ENCODE measurements at places on chromosomes 16 and 17. TPM values are rescaled to one million over a fixed set of nuclear protein-coding genes. Genes with fewer than 3 reads are reported as not detected.

The AANAT gene
- polyA plus RNA-seq = not detected

The SLC47A1 gene
- polyA plus RNA-seq = 94.8 TPM

The CCL15 gene
- 22.2 TPM for polyA plus RNA-seq

The PPP1R27 gene
- not detected for polyA plus RNA-seq

The PRSS33 gene
- polyA plus RNA-seq = not detected

The HOXB5 gene
- polyA plus RNA-seq = 12.3 TPM

The C16orf89 gene
- 68.4 TPM for polyA plus RNA-seq

The CCL4 gene
- polyA plus RNA-seq = 3.9 TPM

The MAPT gene
- 15.4 TPM for polyA plus RNA-seq

The GNGT2 gene
- 8.3 TPM for polyA plus RNA-seq

The CCDC154 gene
- 1.8 TPM for polyA plus RNA-seq

The HSD17B1 gene
- polyA plus RNA-seq = 3.3 TPM

The ARHGAP44 gene
- 3.7 TPM for polyA plus RNA-seq

The RNF227 gene
- polyA plus RNA-seq = 2.5 TPM

DNA sequence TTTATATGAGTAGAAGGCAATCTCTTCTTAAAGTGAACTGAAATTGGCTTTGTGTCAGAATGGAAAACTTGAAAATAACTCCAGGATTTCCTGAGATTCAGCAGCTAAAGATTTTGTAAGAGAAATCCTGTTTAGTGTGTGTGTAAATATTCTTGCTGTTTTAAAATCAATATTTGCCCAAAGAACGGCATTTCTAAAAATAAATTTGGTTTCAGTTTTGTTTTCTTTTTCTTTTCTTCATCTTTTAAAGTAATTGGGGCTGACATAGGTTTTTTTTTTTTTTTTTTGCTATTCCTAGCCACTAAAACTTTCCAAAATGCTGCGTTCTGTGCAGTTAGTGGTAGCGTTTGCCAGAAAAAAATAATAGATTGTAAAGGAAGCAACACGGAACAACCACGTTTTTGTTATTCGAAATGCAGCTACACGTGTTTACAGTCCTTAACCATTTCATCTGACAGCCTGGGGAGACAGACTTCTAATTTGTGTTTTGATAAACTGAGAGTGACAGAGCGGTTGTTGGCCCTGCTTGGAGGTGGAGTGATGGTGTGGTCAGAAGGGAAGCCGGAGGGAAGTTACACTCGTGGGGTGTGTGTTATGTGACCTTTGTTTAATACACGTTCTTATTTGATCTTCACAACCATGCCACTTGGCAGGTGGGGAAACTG lies 21.6 kb upstream of the SMPD3 start:
- DNase-seq = no peak

DNA sequence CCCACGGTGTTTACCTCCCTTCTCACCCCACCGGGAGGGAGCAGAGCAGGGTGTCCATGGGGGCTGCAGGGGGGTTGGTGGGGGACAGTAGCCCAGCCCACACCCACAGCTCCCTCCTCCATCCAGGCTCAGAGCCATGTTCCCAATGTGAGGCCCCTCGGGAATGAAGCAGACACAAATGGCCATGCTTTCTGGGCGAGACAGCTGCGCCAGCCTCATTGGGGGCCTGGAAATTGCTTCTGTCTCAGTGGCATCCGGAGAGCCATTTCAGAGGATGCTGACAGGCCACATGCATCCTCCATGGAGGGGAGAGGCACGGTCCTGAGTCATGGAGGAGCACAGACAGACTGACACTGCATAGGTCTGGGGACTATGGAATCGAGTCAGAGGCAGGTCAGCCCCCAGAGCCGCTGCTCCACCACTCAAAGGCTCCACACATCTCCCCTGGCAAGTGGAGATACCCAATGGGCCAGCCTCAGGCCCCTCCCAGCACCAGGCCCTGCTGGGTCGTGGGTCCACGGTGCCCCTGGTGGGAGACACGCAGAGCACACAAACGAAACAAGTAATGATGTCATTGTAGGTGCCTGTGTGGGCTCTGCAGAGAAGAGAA lies 59.6 kb upstream of the ENPP7 start:
- peak; percentile 47 for DNase-seq

DNA sequence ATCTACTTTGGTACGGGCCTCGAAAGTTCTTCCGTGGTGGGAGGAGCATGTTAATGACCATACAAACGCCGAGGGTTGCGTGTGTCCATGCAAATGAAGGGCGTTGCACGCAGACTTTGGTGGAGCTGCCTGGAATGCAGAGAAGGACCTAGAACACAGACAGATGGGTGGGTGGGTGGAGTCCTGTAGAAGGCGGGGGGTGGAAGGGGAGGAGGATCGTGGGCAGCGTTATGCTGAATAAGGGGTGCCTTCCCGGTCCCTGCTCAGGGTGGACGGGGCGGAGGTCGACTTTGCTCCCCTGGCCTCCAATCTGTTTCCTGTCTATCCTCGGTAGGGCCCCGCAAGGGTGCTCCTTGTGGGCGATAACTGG lies 795 bp upstream of the PAQR4 start:
- DNase-seq = no peak

DNA sequence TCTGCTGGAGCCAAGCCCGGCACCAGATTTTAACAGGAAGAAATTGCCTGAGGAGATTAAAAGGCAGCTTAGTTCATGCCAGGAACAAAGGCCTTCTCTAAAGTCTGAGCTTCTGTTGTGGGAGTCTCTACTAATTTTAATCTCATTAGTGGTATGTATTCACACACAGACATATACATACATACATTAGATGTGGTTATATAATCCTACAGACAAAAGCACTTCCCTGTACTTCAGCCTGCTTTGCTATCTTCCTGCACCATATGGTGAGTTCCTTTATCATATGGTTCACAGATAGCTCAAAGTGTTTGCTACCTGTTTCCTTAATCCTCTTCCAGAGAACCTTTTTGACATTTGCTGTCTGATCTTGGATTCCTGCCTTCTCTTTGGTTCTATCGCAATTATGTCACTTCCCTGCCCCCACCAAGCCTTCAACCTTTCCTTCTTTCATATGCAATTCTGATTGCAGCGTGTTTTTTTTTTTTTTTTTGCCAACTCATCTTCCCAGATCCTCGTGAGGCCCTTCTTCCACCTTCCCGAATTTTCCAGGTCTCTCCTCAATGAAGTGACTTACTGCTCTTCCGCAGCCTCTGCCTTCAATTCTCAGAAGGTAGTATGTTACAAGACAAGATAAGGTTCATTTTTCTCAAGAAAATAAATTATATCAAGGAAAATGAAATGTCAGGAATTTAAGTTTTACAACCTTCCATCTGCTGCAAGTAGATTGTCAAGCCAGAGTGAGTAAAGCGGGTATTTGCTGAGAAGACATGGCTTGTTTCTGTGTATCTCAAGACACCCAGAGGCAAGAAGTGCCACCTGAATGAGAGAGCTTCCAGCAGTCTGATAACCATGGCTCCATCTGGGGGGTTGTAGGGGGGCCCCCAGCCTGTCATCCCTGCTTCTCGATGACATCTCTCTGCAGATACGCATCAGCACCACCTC lies 120.2 kb upstream of the CACNG3 start:
- DNase-seq = no peak

DNA sequence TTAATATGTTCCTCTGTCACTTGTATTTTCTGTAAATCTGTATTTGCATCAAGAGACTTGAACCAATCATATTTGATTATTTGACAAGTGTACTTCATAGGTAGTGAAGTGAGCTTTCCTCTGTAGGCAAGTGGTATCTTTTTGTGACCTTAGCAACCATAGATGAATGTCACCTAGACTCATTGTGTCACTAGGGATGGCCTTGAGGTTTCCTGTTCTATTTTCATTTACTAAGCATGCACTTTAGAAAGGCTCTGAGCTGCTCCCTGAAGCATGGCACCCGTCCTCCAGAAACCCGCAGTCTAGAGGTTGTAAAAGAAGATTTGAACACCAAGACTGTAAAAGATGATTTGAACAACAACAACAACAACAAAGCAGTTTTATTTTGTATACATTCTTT lies 151.7 kb downstream of the PRKCB start:
- DNase-seq = no peak

GRCh38 chr17:66300956-66301355 lies 1.5 kb upstream of the PRKCA start:
- no peak for DNase-seq

DNA sequence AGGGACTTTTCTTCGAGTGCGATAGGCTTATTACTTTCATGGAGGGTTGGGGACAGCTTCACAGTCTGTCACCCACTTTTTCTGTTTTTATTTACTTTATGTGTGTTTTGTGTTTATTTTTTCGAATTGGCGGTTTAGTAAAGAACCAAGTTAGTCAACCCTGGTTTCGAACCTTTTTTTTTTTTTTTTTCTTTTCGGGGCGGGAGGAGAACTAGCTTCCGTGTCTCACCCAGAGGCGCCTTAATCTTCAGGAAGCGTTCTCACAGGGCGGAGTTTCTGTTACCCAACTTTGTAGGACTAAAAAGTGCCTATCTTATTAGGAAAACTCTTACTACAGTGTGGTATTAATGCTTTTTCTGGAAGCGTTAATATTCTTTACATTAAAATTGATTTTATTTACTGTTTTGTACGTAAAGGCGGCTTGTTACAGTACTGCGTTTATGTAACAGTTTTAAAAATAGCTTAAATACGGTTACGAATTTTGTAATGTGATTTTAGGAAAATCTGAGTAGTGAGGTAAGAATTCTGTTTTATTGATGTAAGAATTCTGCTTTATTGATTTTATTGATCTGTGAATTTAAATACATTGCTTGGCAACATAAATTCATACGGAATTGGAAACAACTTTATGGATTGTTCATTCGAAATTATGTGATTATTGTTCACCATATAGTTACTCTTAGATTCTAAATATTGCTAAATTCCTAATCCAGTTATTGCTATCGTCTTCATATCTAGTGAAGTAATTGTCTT lies 885 bp downstream of the ZNF207 start:
- DNase-seq = no peak

GRCh38 chr17:72187556-72187955 lies 66.7 kb downstream of the SOX9 start:
- peak; percentile 81 for DNase-seq

DNA sequence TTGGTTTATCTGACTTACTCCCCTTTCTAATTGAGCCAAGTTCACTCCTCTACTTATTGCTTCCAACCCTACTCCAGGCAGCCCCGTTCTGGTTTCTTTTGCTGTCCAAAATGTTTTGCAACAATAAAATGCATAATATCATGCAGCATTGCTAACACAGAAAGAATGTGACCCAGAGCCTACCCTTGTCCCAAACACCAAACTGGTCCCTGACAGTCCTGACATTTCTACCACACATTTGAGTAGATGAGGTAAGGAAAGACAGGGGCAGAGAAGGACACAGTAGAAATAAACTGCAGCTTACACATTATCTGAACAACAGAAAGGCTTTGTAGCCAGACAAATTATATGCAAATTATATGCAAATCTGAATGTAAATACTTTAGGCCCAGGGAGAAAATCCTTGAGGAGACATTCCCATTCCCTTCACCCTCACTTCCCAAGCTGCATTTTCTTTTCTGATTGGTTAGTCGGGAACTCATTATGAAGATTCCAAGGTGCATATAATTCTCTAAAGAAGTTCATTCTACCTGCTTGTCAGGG lies 31.6 kb downstream of the SOX9 start:
- DNase-seq = no peak

DNA sequence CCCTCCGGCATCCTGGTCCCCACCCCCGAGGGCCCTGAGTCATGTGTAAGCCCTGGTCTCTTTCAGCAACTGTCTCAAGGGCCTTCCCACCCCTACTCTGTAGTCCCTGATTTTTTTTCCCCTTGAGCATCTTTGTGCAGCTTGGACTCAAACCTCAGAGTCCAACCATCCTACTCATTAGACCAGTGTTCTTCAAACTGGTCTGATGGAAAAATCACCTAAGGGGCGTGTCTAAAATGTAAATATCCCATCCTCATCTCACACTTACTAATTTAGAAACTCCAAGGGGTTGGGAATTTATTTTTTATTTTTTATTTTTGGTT lies 624 bp downstream of the G6PC3 start:
- no peak for DNase-seq

- no peak for DNase-seq
These were observed 30.5 kb downstream of the LRRC75A start for GRCh38 chr17:16461606-16461866.

DNA sequence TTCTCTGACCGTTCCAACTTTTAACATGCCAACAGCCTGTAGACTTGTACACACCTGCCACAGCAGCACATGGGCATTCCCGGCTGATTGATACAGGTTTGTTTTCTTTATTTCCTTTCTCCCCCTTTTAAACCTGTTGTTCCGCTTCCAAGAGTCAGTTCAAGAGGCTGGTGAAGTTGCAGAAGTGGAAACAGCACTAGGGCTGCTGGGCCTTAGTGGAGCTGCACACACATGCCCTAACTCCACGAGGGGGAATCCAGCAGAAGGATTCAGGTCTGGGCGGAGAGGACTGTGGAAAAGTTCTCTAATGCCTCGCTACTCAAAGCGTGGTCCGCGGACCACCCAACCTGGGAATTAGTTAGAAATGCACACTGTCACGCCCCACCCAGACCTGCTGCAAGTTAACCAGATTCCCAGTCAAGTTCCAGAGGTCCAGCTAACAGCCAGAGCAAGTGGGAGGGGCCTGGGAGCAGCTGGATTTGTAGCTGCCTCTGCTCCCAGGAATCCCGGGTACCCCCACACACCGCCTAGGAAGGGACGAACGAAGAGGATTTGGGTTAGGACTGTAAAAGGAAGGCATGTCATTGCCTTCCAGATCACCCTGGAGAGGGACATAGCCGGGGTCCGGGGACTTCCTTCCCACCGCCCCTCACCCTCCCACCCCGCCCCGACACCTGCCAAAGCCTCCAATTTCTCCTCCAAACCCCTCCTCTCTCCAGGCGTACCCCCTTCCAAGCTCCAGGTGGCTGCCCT lies 542 bp downstream of the SLC39A11 start:
- no peak for DNase-seq

DNA sequence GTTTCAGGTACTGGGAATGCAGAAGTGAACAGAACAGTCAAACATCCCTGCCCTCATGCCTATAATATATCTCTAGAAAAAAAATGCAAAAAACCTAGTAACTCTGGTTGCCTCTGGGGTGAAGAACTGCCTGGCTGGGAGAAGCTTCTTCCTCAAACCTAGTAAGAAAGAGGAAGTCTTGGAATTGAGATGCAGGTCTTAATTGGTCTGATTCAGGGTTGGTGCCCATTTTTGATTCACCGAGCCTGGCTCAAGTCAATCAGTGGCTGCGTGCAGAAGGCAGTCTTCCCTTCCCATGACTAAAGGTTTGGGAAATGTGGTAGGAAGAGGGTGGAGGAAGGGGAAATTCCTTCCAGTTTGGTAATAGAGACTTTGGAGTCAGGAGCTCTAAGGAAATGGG lies 22.4 kb downstream of the CDRT15 start:
- no peak for DNase-seq

GRCh38 chr17:2893422-2893914 lies 97.2 kb downstream of the RAP1GAP2 start:
- DNase-seq = no peak

DNA sequence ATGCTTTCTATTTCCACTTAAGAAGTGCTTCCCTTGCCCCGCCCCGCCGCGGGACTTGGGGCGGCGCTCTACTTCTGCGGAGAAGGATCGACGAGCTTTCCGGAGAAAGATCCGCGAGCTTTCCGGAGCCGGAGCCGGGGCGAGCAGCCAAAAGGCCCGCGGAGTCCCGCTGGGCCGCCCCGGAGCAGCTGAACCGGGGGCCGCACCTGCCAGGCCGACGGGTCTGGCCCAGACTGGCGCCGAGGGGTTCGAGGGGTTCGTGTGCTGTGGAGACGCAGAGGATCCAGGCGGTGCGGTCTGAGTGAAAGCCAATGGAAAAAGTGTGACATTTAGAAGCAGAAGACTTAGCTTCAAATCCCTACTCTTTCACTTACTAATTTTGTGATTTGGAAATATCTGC lies 50.8 kb downstream of the TBC1D26 start:
- peak; percentile 41 for DNase-seq

- DNase-seq = no peak
These were observed 34.9 kb downstream of the ARHGAP17 start for GRCh38 chr16:24980077-24980793.

- no peak for DNase-seq
These were observed 8.8 kb upstream of the USP43 start for GRCh38 chr17:9636501-9636900.
